ENCODE measurements at places on chromosomes 1 and 21. TPM values are rescaled to one million over a fixed set of nuclear protein-coding genes. Genes with fewer than 3 reads are reported as not detected.
A peak's percentile ranks its signal among the peaks of the same experiment; 100 is the strongest.

RPRD2 gene
- 23.9 TPM for total RNA-seq

PGBD2 gene
- total RNA-seq = 5.9 TPM

COL8A2 gene
- total RNA-seq = 0.78 TPM

SAMSN1 gene
- 5.3 TPM for total RNA-seq

TMPRSS3 gene
- not detected for total RNA-seq

DNA sequence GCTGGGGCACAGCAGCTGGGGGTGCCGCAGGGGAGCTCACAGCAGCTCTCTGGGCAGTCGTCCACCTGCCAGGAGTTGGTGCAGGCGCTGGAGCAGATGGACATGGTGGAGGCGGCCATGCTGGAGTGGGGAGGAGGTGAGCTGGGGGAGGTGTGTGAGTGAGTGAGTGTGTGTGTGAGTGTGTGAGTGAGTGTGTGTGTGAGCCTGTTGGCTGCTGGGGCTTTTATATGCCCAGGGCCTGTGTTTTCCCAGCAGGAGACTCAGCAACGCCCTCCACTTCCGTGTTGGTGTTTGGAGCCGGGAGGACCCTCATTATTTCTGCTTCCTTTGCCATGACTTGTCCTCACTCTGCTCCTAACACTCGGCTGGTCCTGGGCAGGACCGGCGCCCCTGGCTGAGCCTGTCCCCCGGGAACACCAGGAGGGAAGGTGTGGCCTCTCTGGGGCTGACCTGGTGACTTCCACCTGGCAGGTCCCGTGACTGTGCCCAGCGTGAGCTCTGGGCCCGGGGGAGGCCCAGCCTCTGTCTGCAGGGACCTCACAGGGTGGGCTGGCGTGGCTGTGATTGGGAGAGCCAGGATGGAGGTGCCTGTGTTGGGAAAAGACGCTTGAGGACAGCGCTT, at the start of gene KRTAP10-2:
Gene KRTAP10-2 (minus strand): TSS at position 166 of the 622 bp plus-strand sequence. CDS start 47 bp downstream, at position 119.
- DNase-seq = no peak
- H3K4me3 ChIP-seq = no peak within 1 kb of the TSS
- H3K27ac ChIP-seq = no peak within 1 kb of the TSS
- peaks cover 3% of the 10 kb centered on the region for H3K27me3 ChIP-seq
- no peaks in the 10 kb centered on the region for H3K36me3 ChIP-seq
- no peaks in the 10 kb centered on the region for H3K4me1 ChIP-seq

DNA sequence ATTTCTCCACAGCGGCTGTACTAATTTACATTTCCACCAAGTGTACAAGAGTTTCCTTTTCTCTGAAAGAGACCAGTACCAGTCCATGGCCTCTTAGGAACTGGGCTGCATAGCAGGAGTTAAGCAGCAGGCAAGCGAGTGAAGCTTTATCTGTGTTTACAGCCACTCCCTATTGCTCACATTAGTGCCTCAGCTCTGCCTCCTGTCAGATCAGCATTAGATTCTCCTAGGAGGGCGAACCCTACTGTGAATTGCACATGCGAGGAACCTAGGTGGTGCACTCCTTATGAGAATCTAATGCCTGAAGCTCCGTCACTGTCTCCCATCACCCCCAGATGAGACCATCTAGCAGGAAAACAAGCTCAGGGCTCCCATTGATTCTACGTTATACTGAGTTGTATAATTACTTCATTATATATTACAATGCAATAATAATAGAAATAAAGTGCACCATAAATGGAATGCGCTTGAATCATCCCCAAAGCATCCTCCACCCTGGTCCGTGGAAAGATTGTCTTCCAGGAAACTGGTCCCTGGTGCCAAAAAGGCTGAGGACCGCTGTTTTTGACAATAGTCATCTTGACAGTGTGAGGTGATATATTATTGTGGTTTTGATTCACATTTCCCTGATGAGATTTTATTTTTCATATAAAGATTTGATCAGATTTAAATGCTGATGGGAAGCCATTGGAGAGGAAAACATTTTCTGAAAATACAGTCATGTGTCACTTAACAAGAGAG, 45.5 kb upstream of the MRPS6 start:
- no peaks in the 10 kb centered on the region for H3K36me3 ChIP-seq
- no peak overlapping the region for H3K27ac ChIP-seq
- no peaks in the 10 kb centered on the region for H3K4me1 ChIP-seq

- H3K27me3 ChIP-seq = peaks cover 6% of the 10 kb centered on the region
- no peak overlapping the region for H3K4me3 ChIP-seq
- no peak for DNase-seq
- no peaks in the 10 kb centered on the region for H3K4me1 ChIP-seq
- no peak overlapping the region for H3K27ac ChIP-seq
Measured at GRCh38 chr1:204921855-204922516, 51.3 kb downstream of the NFASC start.

DNA sequence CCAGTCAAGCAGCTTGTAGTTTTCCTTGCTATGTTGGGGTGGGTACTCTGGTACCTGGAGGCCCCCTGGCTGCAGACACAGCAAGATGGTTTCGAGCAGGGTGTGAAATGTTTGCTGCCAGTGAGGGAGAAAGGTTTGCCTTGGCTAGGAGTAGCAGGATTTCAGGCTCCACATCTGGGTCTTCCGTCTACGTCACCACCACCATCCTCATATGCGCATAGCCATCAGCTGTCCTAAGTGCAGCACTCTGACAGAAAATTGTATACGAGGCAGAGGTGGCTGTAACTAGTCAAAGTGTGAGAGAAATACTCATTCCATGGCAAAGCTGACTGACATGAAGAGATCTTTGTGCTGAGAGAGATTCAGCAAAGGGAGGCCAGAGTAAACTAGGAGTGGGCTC, 212.6 kb downstream of the NFIA start:
- no peaks in the 10 kb centered on the region for H3K36me3 ChIP-seq
- H3K4me3 ChIP-seq = no peak overlapping the region
- no peaks in the 10 kb centered on the region for H3K4me1 ChIP-seq
- DNase-seq = no peak
- H3K27ac ChIP-seq = no peak overlapping the region
- H3K27me3 ChIP-seq = no peaks in the 10 kb centered on the region

GRCh38 chr1:205124726-205125125, 2.9 kb upstream of the RBBP5 start:
- H3K27ac ChIP-seq = no peak overlapping the region
- no peaks in the 10 kb centered on the region for H3K27me3 ChIP-seq
- no peak for DNase-seq
- H3K4me1 ChIP-seq = peaks cover 12% of the 10 kb centered on the region
- no peaks in the 10 kb centered on the region for H3K36me3 ChIP-seq
- no peak overlapping the region for H3K4me3 ChIP-seq

- no peaks in the 10 kb centered on the region for H3K36me3 ChIP-seq
- peaks cover 5% of the 10 kb centered on the region for H3K4me1 ChIP-seq
- no peak overlapping the region for H3K4me3 ChIP-seq
- DNase-seq = peak; percentile 42
Measured at GRCh38 chr1:43934101-43934985, 742 bp downstream of the ARTN start.

GRCh38 chr1:22056936-22057335, 4.4 kb downstream of the CDC42 start:
- no peaks in the 10 kb centered on the region for H3K27me3 ChIP-seq
- no peak overlapping the region for H3K27ac ChIP-seq
- peaks cover 28% of the 10 kb centered on the region for H3K4me1 ChIP-seq
- H3K4me3 ChIP-seq = no peak overlapping the region
- no peaks in the 10 kb centered on the region for H3K36me3 ChIP-seq

- peaks cover 13% of the 10 kb centered on the region for H3K4me1 ChIP-seq
- no peak overlapping the region for H3K27ac ChIP-seq
- H3K36me3 ChIP-seq = no peaks in the 10 kb centered on the region
- H3K4me3 ChIP-seq = no peak overlapping the region
Measured at GRCh38 chr1:151705753-151706463, 10.7 kb downstream of the CELF3 start.

DNA sequence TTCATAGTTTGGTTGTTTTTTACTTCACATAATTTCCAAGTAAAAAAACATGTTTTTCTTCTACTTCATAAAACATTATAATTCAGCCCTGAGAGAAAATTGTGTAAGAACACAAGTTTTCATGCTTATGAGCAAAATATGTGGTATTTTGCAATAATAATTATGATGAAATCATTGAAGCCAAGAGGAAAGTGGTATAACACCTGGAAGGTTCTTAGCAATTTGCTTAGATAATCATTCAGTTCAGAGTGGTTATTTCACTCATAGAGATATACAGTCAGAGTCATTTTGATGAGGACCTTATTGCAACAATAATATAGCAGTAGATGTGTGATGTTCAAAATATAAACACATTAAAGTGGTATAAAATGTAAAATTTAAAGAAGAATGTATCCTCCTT, 94.5 kb downstream of the PLPPR4 start:
- H3K36me3 ChIP-seq = no peaks in the 10 kb centered on the region
- no peaks in the 10 kb centered on the region for H3K27me3 ChIP-seq
- H3K4me3 ChIP-seq = no peak overlapping the region
- no peak for DNase-seq

DNA sequence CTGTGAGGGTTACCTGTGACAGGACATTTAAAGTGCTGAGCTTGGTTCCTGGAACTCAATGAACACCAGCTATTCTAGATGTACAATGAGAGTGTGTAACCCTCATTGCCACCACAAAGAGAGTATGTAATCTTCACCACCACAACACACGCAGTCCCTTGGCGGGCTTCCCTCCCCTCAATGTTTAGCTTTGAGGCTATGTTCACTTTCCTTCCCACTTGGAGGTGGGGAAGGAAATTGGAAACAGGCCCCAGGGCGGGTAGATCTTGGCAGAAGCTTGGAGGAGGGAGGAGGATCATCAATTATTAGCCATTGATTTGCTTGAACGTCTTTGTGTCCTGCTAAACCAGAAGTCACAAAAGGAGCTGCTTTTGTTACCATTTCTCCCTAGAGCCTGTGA, 8.3 kb upstream of the COL16A1 start:
- DNase-seq = no peak
- no peaks in the 10 kb centered on the region for H3K36me3 ChIP-seq
- H3K27me3 ChIP-seq = no peaks in the 10 kb centered on the region
- peaks cover 24% of the 10 kb centered on the region for H3K4me1 ChIP-seq

GRCh38 chr1:47794530-47794929, 202.7 kb downstream of the TRABD2B start:
- DNase-seq = no peak
- H3K4me3 ChIP-seq = no peak overlapping the region
- no peaks in the 10 kb centered on the region for H3K27me3 ChIP-seq
- no peaks in the 10 kb centered on the region for H3K36me3 ChIP-seq
- no peaks in the 10 kb centered on the region for H3K4me1 ChIP-seq
- no peak overlapping the region for H3K27ac ChIP-seq

DNA sequence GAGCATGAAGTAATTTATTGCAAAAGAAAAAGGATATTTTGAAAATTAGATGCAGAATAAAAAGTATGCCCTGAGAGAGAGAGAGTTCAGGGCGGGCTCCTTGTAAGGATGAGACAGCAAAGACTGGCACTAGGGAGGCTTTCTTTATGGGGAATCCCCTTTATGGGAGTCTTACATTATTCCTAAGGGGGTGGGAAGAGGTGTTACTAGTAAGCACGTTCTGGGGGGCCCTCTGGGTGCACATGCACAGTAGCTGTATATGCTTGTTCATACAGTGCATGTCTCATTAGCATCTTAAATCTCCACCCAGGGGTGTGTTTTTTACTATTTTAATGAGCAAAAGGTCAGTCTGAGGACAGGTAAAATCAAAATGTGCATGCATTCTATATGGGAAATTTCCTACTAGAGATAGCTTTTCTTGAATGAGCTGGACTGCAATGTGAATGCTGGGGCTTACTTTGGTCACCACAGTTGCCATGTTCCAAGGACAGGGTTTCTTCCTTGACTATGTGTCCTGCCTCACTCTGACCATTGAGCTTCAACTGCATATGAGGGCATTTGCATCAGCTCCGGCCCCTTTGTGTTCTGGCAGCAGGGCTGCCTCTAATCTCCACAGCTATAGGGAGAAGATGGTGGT, 614.1 kb downstream of the NUF2 start:
- no peaks in the 10 kb centered on the region for H3K4me1 ChIP-seq
- DNase-seq = no peak
- H3K4me3 ChIP-seq = no peak overlapping the region
- no peak overlapping the region for H3K27ac ChIP-seq
- no peaks in the 10 kb centered on the region for H3K36me3 ChIP-seq

GRCh38 chr1:176101951-176102642, 105.0 kb downstream of the COP1 start:
- no peaks in the 10 kb centered on the region for H3K27me3 ChIP-seq
- no peaks in the 10 kb centered on the region for H3K4me1 ChIP-seq
- H3K4me3 ChIP-seq = no peak overlapping the region

DNA sequence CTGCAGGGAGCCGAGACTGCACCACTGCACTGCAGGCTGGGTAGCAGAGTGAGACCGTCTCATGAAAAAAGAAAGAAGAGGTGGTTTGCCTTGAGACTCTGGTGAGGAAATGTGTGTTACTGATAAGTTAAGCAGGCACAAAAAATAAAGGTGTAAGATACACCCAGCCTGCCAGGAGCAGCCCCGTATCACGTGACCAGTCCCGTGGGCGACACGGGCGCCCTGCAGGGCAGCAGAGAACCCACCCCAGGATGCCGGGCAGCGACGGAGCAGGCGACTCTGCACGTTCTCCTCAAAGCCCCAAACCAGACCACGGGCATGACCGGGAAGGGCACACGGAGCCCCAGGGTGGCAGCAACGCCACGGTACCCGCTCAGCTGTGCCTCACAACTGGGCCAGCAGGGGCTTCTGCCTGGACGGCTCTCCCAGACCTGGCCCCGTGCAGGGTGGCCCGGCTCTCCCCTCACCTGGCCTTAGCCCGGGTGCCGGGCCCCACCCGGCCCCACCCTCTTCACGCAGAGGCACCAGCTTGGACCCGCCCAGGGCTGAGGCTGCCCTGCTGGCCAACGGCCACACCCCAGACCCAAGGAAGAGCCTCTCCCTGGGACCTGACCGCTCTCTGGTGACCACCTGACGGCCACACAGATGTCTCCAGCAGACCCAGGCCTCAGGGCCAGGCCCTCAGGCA, 8.1 kb upstream of the TNFRSF4 start:
- no peaks in the 10 kb centered on the region for H3K36me3 ChIP-seq
- no peaks in the 10 kb centered on the region for H3K27me3 ChIP-seq

GRCh38 chr1:61428146-61428545, 296.8 kb downstream of the TM2D1 start:
- no peak for DNase-seq
- H3K27ac ChIP-seq = no peak overlapping the region
- peaks cover 3% of the 10 kb centered on the region for H3K36me3 ChIP-seq
- H3K4me3 ChIP-seq = no peak overlapping the region
- H3K4me1 ChIP-seq = peaks cover 12% of the 10 kb centered on the region
- H3K27me3 ChIP-seq = no peaks in the 10 kb centered on the region

- no peaks in the 10 kb centered on the region for H3K36me3 ChIP-seq
- peak overlapping the region; percentile 76 for H3K27ac ChIP-seq
- H3K4me3 ChIP-seq = no peak overlapping the region
- DNase-seq = no peak
- H3K4me1 ChIP-seq = peaks cover 41% of the 10 kb centered on the region
Measured at GRCh38 chr1:58854576-58854975, 70.7 kb upstream of the JUN start.

DNA sequence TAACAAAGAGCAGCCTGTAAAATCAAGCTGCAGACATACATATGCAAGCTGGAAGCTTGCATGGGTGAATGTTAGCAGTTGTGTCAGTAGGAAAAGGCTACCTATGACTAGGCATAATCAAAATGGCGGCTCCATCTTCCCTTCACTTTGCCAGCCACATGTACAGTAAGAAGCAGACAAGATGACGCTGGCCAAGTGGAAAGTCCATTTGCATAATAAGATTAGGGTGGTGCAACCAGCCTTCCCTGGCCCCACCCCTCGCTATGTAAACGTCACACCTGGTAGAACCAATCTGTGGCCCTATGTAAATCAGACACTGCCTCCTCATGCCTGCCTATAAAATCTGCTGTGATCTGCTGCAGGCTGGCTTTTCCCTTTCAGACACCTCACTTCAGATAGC, 171.9 kb upstream of the USP25 start:
- H3K27me3 ChIP-seq = no peaks in the 10 kb centered on the region
- no peaks in the 10 kb centered on the region for H3K36me3 ChIP-seq
- no peak for DNase-seq
- no peaks in the 10 kb centered on the region for H3K4me1 ChIP-seq
- H3K4me3 ChIP-seq = no peak overlapping the region

GRCh38 chr1:67336783-67337182, 29.1 kb downstream of the IL12RB2 start:
- no peaks in the 10 kb centered on the region for H3K36me3 ChIP-seq
- no peak overlapping the region for H3K4me3 ChIP-seq
- no peak overlapping the region for H3K27ac ChIP-seq
